A549 treated with DMSO at 1 μM for 4 hours (cell line): ENCODE measurements at places on chromosomes 11 and 22. TPM values are rescaled to one million over a fixed set of nuclear protein-coding genes. Genes with fewer than 3 reads are reported as not detected.

SYT7 gene
- total RNA-seq, result 0.92 to 1.2 TPM (median 1.1 TPM) in 5 replicates

C22orf15 gene
- not detected in 5 replicates for total RNA-seq

MIAT gene
- 0.29 to 0.56 TPM (median 0.39 TPM) in 5 replicates for total RNA-seq

POU2AF2 gene
- not detected in 5 replicates for total RNA-seq

TMEM151A gene
- 2.0 to 3.5 TPM (median 3.2 TPM) in 5 replicates for total RNA-seq
